ENCODE measurements at places on chromosomes 6 and 20.

DNA sequence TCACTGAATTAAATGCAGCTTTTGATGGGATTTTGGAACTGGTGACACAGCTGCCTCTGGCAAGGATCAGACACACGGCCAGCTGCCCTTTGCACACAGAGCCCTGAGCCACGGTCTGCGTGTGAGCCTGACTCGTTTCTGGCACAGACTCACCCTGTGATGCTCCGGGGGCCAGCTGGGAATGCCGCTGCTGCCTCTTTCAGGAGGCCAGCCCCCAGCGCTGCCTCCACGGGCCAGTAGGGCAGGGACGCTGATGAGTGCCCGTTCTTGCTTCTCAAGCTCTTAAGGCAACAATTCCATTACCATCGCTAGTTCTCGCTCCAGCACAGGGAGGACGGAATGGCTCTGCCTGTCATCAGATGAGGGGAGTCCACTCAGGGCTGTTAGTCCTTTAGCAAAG is 61.6 kb downstream of the IRF4 start:
- H3K4me1 ChIP-seq = peaks cover 11% of the 10 kb centered on the region
- DNase-seq = no peak
- H3K27ac ChIP-seq = no peak overlapping the region
- no peaks in the 10 kb centered on the region for H3K27me3 ChIP-seq

DNA sequence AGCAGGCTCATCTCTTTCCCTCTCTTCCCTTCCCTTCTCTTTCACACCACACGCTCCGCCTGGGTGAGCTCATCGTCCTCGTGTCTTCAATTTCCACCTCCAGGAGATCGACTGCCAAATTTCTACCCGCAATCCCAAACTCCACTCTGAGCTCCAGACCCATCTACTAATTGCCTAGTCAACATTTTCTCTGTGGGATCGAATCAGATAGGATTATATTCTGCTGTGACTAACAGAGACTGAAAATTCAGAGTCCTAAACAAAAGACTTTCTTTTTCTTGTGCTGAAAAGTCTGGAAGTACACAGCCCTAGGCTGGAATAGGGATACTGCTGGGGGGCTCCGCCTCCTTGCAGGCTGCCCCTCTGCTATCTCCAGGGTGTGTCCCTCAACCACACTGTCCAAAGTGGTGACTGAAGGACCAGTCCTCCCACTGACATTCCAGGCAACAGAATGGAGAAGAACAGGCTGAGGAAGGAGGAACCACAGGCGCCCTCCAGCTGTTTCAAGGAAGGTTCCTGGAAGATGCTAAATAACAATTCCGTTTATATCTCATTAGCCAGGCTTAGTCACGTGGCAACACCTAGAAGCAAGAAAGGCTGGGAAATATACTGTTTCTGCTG is 5.0 kb upstream of the HSPA12B start:
- no peak for DNase-seq
- no peak overlapping the region for H3K27ac ChIP-seq
- H3K27me3 ChIP-seq = peaks cover 56% of the 10 kb centered on the region
- H3K4me3 ChIP-seq = no peak overlapping the region
- no peaks in the 10 kb centered on the region for H3K4me1 ChIP-seq
- H3K36me3 ChIP-seq = no peaks in the 10 kb centered on the region

DNA sequence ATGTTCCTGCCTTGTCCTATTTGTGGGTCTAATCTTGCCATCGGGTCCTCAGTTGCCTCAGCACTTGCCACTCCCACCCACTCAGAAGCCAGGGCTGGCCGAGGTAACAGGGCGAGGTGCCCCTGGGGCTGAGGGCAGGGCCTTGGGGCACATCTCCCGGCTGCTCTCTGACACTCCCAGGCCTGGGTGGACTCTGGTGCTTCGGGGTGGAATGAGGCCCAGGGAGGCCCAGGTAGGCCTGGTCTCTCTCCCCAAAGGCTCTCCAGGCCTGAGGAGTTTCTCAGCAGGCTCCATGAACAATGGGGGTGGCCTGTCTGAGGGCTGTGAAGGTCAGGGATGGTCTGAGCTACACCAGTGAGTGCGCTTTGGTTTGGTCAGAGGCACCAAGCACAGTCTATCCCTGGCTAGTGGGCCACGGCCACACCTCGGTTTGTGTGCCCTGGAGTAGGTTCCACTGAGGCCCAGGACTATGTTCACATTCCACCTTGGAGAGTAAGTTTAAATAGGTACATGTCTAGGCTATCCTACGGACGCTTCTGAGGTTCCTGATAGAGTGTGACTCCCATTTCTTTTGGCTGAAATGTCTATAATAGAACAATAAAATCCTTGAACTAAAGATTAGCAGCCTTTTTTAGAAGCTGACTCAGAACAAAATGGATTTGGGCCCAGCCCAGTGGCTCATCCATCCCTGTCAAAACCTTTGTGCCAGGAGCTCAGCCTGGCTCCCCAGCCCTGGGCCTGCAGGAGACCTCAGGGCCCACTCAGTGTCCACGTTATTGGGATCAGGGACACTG is 78.8 kb downstream of the SLC24A3 start:
- no peaks in the 10 kb centered on the region for H3K4me1 ChIP-seq
- DNase-seq = no peak
- H3K27me3 ChIP-seq = peaks cover 9% of the 10 kb centered on the region
- no peak overlapping the region for H3K27ac ChIP-seq
- H3K36me3 ChIP-seq = no peaks in the 10 kb centered on the region
- H3K4me3 ChIP-seq = no peak overlapping the region

GRCh38 chr6:166500246-166500645 is 86.2 kb downstream of the RAMACL start:
- H3K4me1 ChIP-seq = peaks cover 19% of the 10 kb centered on the region
- no peak overlapping the region for H3K4me3 ChIP-seq
- peak overlapping the region; percentile 97 for H3K27ac ChIP-seq
- DNase-seq = no peak
- H3K36me3 ChIP-seq = peaks cover 28% of the 10 kb centered on the region
- no peaks in the 10 kb centered on the region for H3K27me3 ChIP-seq

DNA sequence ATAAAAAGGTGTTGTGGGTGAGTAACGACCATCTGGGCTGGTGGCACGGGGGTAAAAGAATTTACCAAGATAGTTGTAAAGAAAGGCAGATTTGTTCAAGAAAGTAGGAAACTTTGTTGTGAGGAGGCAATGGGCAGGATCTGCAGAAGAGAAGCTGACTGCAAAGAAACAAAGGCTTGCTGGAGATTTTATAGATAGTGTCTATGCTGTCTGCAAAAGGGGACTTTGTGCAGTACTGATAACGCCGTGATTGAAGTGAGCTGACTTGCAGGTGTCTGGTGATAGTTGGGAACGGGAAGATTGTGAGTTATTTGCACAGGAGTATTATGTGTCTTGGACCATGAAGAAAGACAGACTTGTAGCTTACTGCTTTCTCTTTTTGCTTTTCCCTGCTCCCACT is 36.8 kb upstream of the GSTA3 start:
- no peaks in the 10 kb centered on the region for H3K4me1 ChIP-seq
- no peak overlapping the region for H3K4me3 ChIP-seq
- no peaks in the 10 kb centered on the region for H3K36me3 ChIP-seq
- H3K27ac ChIP-seq = no peak overlapping the region
- peaks cover 28% of the 10 kb centered on the region for H3K27me3 ChIP-seq

GRCh38 chr6:80020381-80021120 is 16.1 kb downstream of the TTK start:
- H3K4me3 ChIP-seq = no peak overlapping the region
- H3K4me1 ChIP-seq = no peaks in the 10 kb centered on the region
- no peak for DNase-seq
- H3K27me3 ChIP-seq = no peaks in the 10 kb centered on the region

- H3K4me1 ChIP-seq = peaks cover 6% of the 10 kb centered on the region
- DNase-seq = no peak
- no peaks in the 10 kb centered on the region for H3K36me3 ChIP-seq
- no peak overlapping the region for H3K27ac ChIP-seq
- H3K27me3 ChIP-seq = no peaks in the 10 kb centered on the region
Observed at GRCh38 chr6:45619994-45620471, 242.3 kb upstream of the SUPT3H start.

DNA sequence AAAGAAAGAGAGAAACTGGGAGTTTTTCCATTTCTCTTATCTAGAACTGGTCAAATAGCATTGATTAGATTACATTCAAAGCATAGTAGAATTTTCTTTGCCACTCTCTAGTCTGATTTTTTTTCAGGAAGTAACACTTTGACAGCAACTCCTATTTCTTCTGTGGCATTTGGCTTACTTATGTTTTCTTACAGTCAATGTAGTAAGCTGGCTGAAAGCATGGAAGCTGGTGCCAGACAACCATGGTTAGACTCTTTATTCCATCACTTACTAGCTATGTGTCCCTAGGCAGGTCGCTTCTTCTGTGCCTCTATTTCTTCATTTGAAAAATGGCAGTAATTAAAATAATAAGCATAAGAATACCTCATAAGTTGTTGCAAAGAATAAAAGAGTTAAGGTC is 54.2 kb upstream of the OPRM1 start:
- no peaks in the 10 kb centered on the region for H3K27me3 ChIP-seq
- H3K36me3 ChIP-seq = no peaks in the 10 kb centered on the region
- no peaks in the 10 kb centered on the region for H3K4me1 ChIP-seq
- no peak for DNase-seq
- no peak overlapping the region for H3K27ac ChIP-seq

DNA sequence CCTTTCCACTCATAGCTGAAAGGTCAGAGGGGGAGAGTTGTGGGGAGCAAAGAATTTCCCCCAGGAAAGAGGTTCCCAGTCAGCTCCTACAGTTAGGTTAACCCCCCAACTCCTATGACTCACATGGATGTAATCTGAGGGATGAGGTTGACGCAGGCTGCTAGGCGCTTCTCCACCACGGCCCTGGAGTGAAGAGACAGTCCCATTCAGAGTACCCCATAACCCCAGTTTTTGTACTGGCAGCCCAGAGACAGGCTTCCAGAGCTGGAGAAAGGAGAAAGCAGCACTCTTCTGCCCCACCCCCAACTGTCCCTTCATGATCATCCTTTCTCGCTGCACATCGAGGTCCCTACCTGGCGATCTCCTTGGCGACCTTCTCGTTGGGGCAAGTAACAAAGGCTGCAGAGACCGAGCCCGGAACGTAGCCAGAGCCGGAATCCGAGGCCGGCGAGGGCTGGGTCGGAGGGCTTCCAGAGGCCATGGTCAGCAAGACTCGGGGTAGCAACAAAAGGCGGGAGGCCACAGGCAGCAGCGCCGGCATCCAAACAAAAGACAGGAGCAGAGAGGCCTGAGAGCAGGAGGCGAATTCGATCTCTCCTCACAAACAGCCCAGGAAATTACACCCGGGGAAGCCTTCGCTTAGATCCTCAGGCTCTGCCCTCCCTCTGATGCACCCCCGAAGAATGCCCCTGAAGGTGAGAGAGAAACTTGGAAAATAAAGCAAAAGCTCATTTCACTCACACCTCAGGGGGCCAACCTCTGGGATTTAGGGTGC is 592 bp downstream of the CUTA start:
- H3K27me3 ChIP-seq = no peaks in the 10 kb centered on the region
- no peak for DNase-seq
- H3K4me3 ChIP-seq = peak overlapping the region; percentile 98
- peaks cover 54% of the 10 kb centered on the region for H3K4me1 ChIP-seq

DNA sequence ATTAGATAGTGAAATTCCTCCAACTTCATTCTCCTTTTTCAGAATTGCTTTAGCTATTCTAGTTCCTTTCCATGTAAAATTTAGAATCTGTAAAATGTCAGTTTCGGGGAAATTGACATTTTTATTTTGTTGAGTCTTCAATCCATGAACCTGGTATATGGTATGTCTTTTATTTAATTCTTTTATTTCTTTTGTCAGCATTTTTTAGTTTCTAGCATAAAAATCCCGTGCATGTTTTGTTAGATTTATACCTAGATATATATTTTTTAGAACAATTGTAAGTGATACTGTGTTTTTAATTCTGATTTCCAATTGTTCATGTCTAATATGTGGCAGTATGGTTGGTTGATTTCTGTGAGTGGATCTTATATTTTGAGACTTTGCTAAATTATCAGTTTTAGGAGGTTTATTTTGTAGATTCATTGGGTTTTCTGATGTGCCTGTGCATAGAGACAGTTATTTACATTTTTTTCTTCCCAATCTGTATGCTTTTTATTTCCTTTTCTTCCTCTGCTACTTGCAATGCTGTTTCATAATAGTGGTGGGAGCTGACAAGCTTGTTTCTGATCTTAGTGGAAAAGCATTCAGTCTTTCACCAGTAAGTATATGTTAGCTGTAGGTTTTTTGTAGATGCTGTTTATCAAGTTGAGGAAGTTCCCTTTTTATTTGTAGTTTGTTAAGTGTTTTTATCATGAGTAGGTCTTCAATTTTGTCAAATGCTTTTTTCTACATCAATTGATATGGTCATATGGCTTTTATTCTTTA is 13.7 kb downstream of the TAB2 start:
- H3K36me3 ChIP-seq = peaks cover 25% of the 10 kb centered on the region
- H3K4me1 ChIP-seq = peaks cover 58% of the 10 kb centered on the region
- no peaks in the 10 kb centered on the region for H3K27me3 ChIP-seq
- H3K4me3 ChIP-seq = no peak overlapping the region
- peak overlapping the region; percentile 10 for H3K27ac ChIP-seq

DNA sequence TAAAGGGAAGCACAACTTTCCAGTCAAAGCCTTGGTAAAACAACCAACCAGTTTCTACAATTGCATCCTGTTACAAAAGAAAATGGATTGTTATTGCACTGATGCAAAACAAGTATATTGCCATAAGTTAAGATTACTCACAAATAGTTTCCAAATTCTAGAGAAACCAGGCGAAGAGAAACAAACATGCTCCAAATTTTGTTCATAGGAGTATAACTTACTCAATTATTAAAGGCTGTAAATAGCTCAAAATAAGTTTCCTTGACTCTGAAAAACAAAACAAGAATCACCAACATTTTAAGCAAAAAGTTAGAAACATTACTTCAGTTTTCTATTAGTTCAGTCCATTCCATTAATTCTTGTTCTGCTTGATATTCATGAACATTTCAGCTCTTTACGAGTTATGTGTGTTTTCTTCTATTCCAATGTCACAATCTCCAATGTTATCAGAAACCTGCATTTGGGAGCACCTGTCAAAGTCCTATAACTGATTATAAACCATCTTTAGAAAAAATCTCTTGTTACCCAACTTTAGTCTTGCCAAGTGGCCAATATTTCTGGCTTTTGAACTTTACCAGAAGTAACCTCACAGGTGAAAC is 137.9 kb upstream of the THBS2 start:
- peaks cover 1% of the 10 kb centered on the region for H3K4me1 ChIP-seq
- no peak for DNase-seq
- H3K27me3 ChIP-seq = no peaks in the 10 kb centered on the region

GRCh38 chr6:150118203-150118602 is 24.6 kb upstream of the PPP1R14C start:
- H3K27ac ChIP-seq = no peak overlapping the region
- peaks cover 6% of the 10 kb centered on the region for H3K27me3 ChIP-seq
- peaks cover 1% of the 10 kb centered on the region for H3K36me3 ChIP-seq
- H3K4me3 ChIP-seq = no peak overlapping the region
- no peak for DNase-seq
- H3K4me1 ChIP-seq = peaks cover 16% of the 10 kb centered on the region

DNA sequence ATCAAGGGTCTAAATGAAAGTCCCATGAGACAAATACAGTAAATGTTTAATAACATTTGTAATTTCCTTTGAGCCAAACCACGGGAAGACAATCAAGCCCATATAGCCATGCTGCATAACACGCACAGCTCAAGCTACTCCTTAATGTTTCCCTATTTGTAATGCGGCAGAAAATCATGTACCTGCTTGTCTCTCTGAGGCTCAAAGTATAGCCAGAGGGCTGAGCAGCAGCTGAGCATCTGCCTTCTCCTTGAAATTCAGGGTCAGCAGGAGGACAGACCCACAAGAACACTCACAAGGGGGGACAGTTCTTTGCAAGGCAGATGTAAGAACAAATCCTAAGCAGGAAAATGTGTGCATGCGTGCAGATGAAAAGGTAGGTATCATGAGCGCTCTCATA is 45.8 kb upstream of the JARID2 start:
- no peaks in the 10 kb centered on the region for H3K27me3 ChIP-seq
- no peak overlapping the region for H3K27ac ChIP-seq
- DNase-seq = no peak
- H3K36me3 ChIP-seq = no peaks in the 10 kb centered on the region
- H3K4me3 ChIP-seq = no peak overlapping the region
